Esophagus muscularis mucosa (tissue), 4 donors: ENCODE measurements at places on chromosomes 1 and 21. TPM values are rescaled to one million over a fixed set of nuclear protein-coding genes. Genes with fewer than 3 reads are reported as not detected.

- no peak for DNase-seq
Measured at GRCh38 chr1:227472772-227473171, 90.6 kb upstream of the ZNF678 start.

DNA sequence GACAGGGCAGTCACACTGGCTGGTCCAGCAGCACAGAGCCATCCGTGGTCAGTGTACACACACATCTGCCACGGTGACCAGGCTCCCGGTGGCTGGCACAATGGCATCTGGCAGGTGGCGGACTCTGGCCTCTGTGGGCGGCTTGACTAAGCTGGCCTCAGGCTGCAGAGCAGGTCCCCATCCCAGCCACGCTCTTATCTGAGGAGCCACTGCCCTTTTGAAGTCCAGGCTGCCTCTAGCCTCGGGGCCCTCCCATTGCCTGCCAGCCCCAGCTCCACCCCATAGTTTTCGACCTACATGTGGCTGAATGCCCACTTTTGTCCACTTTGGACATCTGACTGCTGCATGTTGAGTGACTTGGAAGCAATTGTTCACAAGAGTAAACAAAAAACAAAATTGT lies 29.9 kb upstream of the EDN2 start:
- no peak for DNase-seq

- DNase-seq: no peak
Measured at GRCh38 chr1:194014014-194014413, 827.6 kb upstream of the B3GALT2 start.

DNA sequence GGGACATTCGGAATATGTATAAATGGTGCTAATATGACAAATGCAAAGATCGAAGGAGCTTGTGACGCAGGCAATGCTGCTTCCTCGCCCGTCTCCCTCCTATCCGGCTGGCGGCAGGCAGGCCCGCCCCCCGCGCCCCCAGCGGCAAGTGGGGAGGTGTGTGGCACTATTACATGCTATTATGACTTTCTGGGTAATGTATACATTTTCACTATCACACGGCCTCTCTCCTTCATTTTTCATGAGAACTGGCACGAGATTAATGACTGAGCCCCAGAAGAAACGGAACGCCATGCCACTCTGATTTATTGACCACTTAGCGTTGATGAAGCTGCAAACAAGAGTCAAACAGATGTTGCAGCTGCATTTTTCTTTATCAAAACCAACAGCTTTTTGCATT lies 138.9 kb upstream of the VAMP3 start:
- no peak for DNase-seq

- peak; percentile 81 for DNase-seq
Measured at GRCh38 chr1:46822248-46822826, 23.5 kb downstream of the CYP4B1 start.

DNA sequence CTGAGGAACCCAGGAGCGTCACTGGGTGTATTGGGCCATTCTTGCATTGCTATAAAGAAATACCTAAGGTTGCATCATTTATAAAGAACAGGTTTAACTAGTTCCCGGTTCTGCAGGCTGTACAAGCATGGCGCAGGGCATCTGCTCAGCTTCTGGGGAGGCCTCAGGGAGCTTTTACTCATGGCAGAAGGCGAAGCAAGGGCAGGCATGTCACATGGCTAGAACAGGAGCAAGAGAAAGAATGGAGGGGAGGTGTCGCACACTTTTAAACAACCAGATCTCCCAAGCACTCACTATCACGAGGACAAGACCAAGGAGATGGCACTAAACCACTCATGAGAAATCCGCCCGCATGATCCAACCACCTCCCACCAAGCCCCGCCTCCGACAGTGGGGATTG lies 65.2 kb downstream of the PSMG1 start:
- no peak for DNase-seq

GRCh38 chr1:240337781-240338180 lies 246.1 kb downstream of the FMN2 start:
- DNase-seq: no peak

DNA sequence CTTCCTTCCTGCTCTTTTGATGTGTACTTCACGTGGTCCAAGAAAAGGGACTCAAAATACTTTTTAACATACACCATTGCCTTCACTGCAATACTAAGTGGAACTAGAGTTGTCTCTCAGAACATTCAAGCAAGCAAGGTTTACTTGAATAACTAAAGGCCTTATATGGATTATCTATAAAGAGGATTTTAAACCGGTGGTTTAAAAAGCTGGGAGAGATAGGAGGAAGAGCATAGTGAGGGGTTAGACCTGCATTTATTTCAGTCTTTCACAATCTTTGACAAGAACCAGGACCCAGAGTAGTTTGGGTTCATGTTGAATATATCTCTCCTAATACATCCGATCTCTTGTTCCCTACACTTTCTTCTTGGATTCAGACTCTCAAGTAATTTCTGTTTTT lies 6.9 kb downstream of the S1PR1 start:
- no peak for DNase-seq

DNA sequence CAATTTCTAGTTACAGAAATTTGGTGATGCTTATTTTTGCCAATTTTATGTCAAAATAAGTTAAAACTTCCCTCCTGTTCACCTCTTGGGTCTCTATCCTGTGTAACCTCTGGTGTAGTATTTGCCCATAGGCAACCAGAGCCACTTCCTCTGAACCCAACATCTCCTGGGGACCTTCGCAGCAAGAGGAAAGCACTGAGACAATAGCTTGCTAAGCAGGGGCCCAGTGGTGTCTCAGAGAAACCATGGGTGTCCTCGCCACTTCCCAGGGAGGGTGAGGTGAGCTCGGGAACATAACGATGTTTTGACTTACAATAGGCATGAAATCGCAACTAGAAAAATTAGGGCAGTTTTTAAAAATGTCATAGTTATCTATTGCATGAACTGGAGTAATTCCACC lies 56.4 kb upstream of the SCCPDH start:
- no peak for DNase-seq

DNA sequence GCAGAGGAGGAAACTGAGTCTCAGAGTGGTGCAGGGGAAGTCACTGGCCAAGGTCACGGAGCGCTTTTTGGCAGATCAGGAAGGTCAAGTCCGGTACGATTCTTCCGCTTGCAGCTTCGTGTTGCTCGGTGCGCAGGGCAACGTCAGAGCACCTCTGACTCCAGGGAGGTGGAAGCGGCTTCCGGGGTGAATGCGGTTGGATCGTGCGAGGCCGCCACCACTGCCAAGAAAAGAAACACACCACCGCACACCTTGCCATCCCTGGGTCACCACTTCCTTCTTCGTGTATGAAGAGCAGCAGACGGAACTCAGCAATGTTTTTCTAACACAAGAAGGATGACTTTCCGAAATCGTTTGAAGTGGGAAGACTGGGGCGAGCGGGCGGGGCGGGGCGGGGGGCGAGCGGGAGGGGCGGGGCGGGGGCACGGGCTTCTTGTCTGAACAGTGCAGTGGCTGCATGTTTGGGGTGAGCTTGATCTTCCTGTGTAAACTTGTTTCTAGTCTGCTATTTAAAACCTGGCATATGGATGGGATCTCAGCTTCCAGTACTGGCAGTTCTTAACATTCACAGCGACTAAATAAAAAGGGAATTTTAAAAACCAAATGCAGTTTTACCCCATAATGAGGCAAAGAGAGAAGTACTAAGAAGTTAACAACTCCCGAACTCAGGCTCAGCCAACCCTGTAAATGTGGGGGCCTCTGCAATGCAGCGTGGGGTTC lies 300.0 kb downstream of the RRAGC start:
- DNase-seq: no peak

GRCh38 chr1:64092851-64093371 lies 110.5 kb upstream of the UBE2U start:
- no peak for DNase-seq

Gene FLG2
- not detected for total RNA-seq

Gene KLF17
- total RNA-seq: 0.78 TPM

Gene SLFNL1
- total RNA-seq: 0.52 TPM

Gene FAM163A
- total RNA-seq: 0.34 TPM
